ENCODE measurements at places on chromosomes 7 and 10.

DNA sequence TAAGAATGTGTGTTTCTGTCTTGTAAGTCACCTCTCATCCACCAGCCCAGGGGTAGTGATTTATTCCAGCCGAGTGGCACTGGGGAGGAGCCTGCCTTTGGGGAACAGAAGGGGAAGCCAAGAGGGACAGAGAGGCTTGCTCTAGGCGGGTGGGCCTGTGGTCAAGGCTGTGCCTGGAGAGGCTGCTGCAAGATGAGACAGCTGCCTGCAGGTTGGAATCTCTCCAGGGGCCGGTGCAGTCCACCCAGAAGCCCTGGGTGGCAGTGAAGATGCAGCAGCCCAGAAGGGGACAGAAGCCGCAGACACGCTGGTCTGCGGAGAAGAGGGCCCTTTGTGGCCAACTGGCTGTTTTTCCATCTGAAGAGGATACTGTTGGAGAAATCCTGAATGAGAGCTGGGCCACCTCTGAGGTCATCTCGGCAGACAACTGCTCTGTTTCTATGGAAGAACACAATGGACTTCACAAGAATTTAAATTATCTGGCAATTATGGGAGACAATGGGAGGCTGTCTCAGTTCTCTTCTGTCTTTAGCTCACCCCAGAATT is 175.7 kb downstream of the GFRA1 start:
- no peak for DNase-seq

GRCh38 chr10:6619660-6620059 is 39.6 kb upstream of the PRKCQ start:
- no peak for DNase-seq

DNA sequence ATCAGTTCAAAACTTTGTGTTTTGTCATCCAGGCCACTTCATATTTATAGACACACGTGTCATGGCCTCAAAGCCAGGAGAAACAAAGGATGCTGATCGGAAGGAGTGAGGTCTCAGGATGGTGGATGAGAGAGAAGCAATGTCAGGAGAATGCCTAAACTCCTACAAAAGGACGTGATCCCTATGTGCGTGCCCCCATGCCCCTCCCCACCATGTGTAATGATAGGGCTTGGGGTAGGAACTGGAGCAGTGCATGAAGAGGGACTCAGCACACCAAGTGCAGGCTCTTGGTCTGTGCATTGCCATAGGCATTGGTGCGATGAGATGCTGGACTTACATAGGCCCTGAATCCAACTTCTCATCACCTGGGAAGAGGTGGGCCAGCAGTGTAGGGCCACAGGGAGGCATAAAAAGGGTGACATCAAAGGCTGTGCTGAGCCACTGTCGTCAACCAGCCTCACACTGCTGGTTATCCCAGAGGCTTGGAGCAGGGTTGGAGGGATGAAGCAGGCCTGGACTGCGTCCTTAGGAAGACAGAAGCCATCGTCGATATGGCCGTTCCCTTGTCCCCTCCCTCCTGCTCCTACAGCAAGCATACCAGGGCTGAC is 46.9 kb upstream of the GDF10 start:
- DNase-seq, result no peak

DNA sequence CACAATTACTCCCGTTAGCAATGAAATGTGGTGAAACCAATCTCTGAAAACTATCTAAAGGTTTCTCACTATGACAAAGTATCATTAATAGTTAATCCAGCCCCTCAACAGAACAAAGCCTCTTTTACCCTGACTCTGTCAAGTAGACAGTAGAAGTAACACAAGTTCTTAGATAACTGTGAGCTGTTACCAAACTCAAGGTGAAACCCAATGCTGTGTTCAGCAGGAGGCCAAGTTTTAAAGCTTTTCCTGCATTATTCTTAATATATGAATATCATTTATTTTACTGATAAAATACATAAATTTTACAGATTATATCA is 109.1 kb downstream of the SRPK2 start:
- no peak for DNase-seq

- no peak for DNase-seq
These were observed 14.9 kb upstream of the ZNRF2 start for GRCh38 chr7:30269490-30269889.
